Astrocyte of the cerebellum (primary cell): ENCODE measurements at places on chromosomes 11 and 22.

GRCh38 chr11:5317292-5317691 lies 6.8 kb downstream of the OR51B2 start:
- no peak for DNase-seq

GRCh38 chr22:27800250-27801201 lies 1.0 kb downstream of the MN1 start:
- no peak for DNase-seq

DNA sequence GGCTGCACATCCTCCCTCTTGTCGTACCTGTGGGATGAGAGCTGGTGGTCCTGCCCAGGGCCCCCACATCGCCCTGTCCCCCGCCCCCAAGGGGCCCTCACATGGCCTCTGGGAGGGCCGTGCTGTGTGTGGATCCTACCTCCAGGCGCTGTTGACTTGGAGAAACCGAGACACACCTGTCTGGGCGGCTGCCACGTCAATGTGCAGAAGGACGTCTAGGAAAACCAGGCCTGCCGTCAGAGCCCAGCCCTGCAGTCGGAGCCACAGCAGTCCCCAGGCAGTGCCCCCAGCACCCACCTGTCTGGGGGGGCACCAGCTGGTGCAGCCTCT lies 14.2 kb downstream of the ALG12 start:
- DNase-seq: no peak

- DNase-seq: no peak
Observed at GRCh38 chr11:364991-365725, 4.1 kb upstream of the B4GALNT4 start.

- no peak for DNase-seq
Observed at GRCh38 chr22:36331912-36332622, 55.7 kb downstream of the MYH9 start.

DNA sequence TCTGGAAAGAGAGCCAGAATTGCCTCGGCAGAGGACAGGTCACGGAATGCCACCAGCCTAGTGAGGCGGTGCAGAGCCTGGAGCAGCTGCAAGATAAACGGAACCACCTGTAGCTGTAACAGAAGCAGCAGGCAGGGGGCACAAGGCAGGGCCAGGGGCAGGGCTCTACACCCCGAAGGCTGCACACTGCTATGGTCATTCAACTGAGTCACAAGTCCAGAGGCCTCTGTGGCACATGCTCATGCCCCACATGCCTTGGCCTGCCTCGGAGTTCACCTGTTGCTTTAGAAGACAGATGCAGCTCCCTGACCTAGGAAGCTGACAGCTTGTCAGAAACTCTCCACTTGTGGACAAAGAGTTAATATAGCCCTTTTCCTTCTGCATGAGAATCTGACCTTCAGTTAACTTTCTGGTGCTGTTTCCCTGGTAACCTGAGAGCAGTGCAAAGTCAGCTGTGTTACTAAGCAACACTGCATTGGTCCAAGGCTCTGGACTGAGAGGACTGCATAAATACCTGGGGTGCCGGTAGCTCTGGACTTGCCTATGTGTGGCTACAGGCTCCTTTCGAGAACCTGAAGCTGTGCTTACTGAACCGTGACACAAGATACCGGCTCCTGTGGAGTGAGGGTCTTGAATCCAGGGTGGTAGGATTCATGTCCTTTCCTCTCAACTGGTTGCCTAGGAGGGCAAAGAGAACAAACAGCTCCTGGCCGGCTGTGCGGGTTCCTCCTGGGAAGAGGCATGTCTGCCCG lies 10.5 kb downstream of the COMMD9 start:
- no peak for DNase-seq

- DNase-seq: no peak
Observed at GRCh38 chr11:73258104-73259035, 13.8 kb upstream of the P2RY6 start.

GRCh38 chr22:20653795-20654342 lies 120.0 kb upstream of the SERPIND1 start:
- DNase-seq: no peak

- no peak for DNase-seq
Observed at GRCh38 chr11:78838417-78838816, 263.8 kb upstream of the NARS2 start.

GRCh38 chr11:100876815-100877520 lies 189.9 kb downstream of the ARHGAP42 start:
- DNase-seq: peak; percentile 97

- DNase-seq: no peak
Observed at GRCh38 chr11:131534611-131535010, 164.2 kb downstream of the NTM start.

DNA sequence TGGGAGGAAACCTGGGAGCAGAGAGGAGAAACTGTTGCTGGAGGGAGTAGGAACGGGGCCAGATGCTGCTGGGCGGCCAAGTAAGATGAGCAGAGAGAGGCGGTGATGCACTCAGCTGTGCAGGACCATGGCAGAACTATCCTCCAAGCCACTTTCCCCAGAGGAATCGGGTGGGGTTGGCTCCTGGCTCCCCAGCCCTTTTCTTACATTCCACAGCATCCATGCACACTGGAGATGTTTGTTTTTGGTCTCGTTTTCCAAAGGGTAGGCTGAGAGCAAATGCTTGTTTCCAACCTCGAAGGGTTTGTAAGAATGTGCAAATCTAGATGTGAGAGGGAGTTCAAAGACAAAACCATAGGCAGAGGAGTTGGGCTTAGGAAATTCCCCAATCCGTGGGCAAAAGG lies 73.2 kb downstream of the DBX1 start:
- peak; percentile 85 for DNase-seq

DNA sequence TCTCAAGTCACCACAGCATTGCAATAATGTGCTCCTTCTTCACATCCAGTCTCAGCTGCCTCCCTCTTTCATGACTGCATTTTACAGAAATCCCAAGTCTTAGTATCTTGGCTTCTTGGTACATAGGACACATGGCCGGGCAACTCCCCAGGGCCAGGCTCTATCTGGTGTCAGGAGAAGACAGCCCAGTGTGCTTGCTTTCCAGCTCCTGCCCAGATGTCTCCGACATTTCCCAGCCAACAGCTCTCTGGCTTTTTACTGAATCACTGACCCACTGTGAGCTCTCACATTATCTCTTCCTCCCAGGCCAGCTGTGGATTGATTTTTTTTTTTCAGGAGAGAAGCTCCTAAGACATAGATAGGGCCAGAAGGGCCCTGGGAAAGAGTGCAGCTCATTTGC lies 346.0 kb upstream of the C11orf87 start:
- no peak for DNase-seq
